ENCODE measurements at places on chromosomes 6 and 20.

GRCh38 chr6:44078827-44079671, 48.2 kb downstream of the MRPL14 start:
- DNase-seq: peak; percentile 75

DNA sequence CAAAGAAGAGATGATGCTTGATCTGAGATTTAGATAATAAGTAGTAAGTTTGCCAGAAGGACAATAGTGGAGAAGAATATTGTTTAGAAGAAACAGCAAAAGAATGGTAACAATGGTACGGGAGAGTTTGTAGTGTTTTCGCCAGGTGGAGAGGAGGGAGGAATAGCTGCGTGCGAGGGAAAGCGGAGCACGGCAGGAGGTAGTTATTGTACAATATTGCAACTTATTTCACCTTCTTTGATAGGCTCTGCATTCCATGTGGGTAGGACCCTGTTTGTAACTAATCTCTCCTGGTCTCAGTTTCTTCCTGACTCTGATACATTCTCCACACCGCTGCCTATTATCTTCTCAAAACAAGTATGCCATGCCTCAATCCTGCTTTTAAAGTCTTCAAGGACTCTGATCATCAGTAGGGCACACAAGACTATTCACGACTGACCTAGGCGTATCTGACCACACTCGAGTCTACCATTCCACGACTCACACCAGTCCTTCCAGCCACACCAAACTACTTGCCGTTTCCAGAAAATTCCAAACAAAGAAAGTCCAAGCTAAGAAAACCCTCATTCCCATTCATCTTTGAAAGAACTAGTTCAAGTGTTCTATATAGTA, 1.1 kb downstream of the PPIL4 start:
- no peak for DNase-seq

GRCh38 chr20:21518292-21518991, 4.6 kb upstream of the NKX2-2 start:
- DNase-seq: no peak

DNA sequence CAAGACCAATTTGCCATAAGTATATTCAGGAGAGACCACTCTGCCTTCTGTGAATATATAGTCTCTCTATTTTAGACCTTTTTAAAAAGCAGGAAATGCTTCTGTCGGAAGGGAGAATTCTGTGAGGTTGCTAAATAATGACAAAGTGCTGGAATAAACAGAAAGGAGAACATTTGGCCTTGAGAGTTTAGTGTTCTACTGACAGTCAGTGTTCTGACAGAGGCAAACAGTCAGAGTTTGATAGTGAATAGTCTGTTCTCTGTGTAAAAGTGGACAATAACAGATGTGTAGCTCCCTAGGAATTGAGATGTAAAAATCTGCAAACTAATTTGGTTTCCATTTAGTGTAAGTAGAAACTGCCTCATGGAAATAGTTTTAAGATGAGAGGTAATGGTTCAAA, 220.7 kb downstream of the PHF3 start:
- no peak for DNase-seq
